ENCODE measurements at places on chromosomes 3 and 15.

GRCh38 chr3:165128544-165128943 lies 50.2 kb upstream of the SI start:
- no peak for DNase-seq

GRCh38 chr3:10915376-10915775 lies 77.2 kb upstream of the SLC6A1 start:
- no peak for DNase-seq

DNA sequence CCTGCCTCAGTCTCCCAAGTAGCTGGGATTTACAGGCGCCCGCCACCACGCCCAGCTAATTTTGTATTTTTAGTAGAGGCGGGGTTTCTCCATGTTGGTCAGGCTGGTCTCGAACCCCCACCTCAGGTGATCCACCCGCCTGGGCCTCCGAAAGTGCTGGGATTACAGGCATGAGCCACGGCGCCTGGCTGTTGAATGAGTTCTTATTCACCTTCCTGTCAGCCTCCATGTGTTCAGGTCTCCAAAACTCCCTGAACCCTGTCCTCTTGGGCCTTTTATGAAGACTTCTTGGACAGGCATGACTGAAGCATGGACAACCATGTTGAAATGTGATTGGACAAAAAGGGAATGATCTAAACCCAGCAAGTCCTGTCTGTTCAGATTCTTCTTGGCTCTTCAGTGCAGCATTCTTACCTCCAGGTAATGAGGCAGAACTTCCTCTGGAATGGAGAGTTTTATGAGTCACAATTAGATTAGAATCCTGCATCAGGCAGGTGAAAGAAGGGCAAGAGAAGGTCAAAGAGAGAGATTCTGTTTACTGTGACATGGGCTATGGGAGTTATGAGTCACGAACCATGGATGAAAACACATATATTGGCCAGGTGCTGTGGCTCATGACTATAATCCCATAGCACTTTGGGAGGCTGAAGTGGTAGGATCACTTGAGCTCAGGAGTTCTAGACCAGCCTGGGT lies 23.1 kb upstream of the EIF4A2 start:
- no peak for DNase-seq

GRCh38 chr3:11287404-11287803 lies 15.2 kb downstream of the ATG7 start:
- DNase-seq = no peak

GRCh38 chr3:186618318-186618938 lies 5.6 kb downstream of the AHSG start:
- no peak for DNase-seq

DNA sequence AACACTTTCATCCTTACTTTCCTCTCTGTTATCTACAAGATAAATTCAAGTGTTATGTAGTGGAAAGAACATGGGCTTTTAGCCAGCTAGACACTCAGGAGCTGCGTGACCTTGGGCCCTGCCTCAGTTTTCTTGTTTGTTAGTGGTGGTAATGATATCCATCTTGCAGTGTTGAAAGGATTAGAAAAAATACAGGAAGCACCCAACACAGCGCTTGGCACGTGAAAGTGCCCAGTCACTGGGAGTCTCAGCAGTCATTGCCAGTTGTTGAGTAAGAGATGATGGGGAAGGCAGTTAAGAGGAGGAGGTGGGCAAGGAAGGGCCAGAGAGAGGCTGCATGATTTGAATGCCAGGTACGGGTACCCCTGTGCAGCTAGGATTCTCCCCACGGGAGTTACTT lies 5.3 kb downstream of the PDIA5 start:
- no peak for DNase-seq

DNA sequence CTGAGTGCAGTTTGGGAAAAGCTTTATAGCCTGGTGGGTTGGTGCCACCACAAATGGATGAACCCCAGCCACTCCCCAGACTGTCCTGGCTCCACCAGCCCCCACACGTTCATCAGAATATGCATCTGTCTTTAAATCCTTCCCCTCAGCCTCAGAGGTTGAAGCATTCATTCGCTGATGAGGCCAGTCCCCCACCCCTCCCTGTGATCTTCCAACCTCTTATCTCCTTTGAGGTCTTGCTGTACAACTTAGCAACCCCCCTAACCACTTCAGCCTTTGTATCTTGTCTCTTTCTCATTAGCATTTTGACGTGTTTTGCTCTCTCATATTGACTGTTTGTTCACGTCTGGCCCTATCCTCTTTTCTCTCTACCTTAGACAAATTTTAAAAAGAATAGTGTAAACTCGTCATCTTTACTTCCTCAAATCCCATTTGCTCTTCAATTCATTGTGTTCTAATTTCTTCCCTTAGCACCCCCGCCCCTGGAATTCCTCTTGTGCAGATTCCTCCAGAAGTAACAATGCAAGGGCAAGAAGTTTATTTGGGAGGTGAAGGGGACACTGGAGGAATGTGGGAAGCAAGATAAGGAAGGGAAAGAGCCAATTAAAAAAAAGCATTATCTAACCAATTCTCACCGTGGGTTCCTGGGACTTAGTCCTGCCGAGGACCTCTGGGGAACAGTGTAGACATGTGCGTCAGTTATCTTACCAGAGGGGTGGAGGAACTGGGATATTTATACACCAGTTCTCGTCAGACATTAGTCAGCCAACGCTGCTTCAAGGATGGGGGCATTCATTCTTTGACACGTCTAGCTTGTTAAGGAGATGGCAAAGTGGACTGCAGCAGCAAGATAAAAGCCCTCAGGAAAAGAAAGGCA lies 38.6 kb downstream of the MOBP start:
- DNase-seq = no peak

- DNase-seq = no peak
Measured at GRCh38 chr3:32391643-32392535, at the start of gene CMTM7. TSS of gene CMTM7 (plus strand) at chr3:32391853. CDS start at chr3:32391907, 54 bp downstream.

- DNase-seq = no peak
Measured at GRCh38 chr15:64847448-64847847, 5.7 kb downstream of the PLEKHO2 start.

DNA sequence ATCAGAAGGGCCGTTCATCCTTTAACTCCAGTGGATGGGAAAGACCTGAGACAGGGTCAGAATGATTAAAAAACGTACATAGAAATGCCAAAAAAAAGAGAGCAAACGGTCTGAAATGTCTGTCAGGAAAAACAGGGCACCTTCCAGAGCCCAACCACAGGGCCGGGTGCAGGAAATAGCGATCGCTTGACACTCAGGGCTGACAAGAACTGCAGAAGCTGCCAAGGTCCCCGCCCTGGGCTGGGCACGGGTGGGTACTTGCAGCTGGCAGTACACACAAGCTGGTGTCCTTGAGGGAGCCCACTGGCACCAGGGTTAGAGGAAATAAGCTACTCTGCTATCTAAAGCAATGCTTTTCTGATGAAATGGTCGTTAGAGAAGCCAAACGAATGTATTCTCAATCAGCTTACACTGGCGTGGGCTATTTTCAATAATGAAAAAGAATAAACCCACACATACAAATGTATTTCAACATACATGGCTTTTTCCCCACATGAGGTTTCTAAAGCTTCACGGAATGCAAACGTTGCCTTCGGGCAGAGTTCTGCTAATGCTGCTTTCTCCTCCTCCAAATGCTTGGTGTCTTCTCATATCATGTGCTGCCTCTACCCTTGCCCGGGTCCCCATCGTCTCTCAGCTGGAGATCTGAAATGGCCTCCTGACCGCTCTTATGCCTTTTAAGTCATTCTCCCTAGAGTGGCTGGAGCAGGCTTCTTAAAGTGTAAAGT lies 15.6 kb downstream of the FRMD4B start:
- DNase-seq = no peak

GRCh38 chr3:124147946-124148345 lies 156.0 kb upstream of the ROPN1 start:
- no peak for DNase-seq

DNA sequence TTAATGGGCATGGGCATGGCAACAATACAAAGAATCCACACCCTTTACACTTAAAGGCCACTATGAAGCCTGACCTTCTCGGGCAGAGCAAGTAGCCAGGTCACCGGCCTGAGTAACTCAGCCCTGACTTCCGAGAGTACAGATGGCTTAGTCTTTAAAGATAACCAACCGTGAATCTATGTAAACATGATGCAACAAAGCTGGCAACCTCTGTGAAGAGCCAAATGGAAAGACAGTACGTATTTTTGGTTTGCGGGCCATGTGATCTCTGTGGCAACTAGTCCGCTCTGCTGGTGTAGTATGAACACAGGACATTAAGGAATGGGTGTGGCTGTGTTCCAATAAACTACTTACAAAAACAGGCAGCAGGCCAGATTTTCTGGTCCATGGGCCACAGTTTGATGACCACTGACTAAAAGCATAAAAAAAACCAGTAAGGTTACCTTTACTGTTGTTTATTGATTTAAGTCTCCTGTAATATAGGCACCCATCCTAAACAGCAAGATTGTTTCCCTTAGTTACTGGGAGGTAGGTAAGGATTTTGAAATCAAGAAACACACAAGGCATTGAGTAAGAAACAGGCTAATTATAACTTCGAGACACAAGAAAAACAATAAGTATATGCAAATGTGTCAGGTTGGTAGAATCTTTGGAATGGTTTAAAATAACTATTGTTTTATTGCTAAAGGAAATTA lies 14.5 kb downstream of the RIOX2 start:
- no peak for DNase-seq

- DNase-seq = no peak
Measured at GRCh38 chr3:184505076-184505878, 56.3 kb upstream of the EPHB3 start.

All from T47D (cell line).